CD4-positive, alpha-beta T cell treated with Interleukin-17A for 1 hour (primary cell): ENCODE measurements at places on chromosomes 5 and 9.
A peak's percentile ranks its signal among the peaks of the same experiment; 100 is the strongest.

DNA sequence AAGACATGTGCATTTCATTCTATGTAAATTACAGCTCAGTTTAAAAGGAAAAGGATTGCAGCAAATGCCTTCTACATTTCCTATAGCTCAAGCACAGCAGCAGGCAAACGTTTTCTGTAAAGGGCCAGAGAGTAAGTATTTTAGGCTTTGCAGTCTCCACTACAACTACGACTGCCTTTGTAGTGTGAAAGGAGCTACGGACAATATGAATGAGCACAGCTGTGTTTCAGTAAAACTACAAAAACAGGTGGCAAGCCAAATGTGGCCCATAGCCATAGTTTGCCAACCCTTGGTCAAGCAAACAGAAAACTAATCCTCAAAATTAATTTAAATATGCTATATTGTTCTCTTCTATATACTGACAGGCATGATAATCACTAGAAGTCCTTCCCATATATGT is 7.2 kb downstream of the PTBP3 start:
- no peak for DNase-seq

GRCh38 chr9:114385397-114386181 is 2.2 kb downstream of the AKNA start:
- DNase-seq = peak; percentile 95

- DNase-seq = no peak
These were observed 152.0 kb downstream of the GPBP1 start for GRCh38 chr5:57325678-57326397.

- no peak for DNase-seq
These were observed 1165.3 kb downstream of the TAF11L14 start for GRCh38 chr5:18799482-18800128.

DNA sequence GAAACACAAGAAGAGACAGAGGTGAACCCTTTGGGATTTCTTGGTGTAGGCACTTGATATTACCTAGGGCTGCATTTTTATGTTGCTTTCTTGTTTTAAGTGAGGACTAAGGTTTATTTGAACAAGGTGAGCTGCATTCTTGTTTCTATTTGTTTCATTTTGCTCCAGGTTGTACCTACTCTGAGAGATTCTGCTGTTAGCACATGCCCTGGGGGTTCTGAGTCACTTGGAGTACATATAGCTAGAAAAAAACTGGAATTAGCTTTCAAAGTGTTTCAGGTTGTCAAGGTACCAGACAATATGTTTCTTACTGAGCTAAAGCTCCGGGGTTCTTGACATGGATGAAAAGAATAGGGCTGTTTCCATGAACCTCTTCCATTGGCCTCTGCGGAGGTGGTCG is 299.4 kb downstream of the ICE1 start:
- DNase-seq = no peak

- no peak for DNase-seq
These were observed 27.8 kb upstream of the ELL2 start for GRCh38 chr5:95989283-95990048.

GRCh38 chr9:128894764-128895163 is 12.8 kb downstream of the LRRC8A start:
- peak; percentile 14 for DNase-seq

DNA sequence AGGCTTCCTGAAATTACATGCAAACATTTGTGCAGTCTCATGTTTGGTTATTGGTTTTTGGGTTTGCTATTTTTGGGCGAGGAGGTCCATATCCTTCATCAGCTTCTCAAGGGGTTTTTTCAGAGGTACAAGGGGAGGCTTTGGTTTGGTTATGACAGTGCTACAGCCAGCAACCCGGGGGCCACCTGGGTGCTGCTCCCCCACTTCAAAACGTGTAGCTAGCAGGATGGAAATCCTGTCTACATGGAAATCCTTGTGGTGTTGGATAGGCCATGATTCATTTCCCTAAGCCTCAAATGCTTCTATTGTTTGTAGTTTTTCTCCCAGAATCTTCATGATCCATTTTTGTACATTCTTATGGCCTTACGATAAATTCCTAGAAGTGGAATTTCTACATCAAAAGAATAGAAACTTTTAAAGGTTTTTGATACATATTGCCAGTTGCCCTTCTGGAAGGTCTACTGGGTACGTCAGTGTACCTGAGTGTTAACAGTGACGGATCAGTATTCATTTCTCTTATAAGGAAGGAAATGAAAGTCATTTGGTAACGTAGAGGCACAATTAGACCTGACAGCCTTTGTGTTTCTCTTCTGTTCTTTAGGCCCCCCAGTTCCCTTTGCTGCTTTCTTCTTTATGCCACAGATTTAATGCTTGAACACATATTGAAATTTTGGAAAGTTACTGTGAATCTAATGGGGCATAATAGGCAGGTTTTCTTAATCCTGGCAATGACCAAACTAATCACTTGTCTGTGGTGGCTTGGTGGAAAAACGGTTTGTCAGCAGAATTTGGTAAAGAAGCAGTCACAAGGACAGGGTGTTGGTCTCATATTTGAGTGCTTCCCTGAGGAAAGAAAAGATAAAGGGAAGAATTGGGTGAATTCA is 69.7 kb upstream of the ABL1 start:
- no peak for DNase-seq

DNA sequence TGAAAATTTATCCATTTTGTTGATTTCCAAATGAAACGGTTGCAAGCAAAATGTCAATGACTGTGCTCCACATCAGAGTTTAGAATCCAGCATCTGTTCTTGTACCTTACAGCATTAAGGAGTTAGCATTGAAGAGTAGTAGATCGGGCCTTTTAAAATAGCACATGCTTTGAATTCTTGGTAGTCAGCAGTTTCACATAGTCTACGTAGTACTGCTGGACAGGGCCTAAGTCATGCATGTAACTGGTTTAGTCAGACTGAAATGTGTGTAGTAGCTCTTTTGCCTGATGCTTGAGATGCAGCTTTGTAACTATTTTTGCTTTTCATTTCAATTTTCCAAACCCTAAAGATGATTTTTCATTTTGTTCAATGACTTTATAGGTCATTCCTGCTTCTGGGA is 19.8 kb downstream of the LECT2 start:
- DNase-seq = no peak

DNA sequence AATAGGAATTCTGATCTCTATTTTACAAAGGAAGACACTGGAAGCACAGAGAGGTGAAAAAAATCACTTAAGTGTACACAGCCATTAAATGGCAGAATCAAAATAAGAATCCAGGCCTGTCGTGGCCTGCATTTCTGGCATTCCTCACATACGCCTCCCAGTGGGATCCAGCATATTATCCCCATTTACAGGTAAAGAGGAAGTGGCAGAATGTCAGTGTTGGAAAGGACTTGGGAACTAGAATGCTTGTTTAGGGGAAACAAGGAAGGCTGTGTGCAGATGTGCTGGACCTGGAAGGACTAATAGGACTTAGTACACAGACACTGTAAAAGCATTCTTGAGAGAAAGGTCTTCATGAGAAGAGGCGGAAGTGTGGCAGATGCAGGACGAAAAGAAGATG is 241.8 kb downstream of the TRIM32 start:
- no peak for DNase-seq

DNA sequence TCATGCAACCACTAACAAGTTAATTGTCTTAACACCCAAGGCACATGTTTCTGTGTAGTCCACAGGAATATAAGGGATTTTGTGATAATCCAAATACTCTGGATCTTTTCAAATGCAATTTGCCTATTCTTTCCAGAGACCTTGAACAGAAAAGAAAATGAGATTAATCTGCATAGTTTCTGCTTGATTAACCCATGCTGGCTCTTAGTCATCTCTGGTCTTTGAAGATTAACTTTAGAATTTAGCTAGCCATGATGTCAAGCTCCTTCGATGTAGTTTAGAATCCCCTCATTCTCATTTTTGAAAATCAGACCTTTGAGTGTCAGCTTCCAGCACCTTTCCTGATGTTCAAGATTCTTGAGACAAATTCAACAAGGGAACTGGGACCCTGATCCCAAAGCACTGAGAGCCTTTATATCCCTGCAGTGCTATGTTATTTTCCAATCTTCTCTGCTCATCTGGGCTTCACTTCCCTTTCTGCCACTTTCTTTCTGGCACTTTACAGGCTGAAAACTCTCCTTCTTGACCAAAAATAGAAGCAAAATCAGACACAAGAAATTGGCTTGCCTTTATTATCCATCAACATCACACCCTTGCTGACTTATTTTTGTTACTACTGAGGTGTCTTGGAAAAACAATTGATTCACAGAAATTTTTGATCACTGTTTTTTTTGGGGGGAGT is 155.5 kb downstream of the PALM2AKAP2 start:
- no peak for DNase-seq

DNA sequence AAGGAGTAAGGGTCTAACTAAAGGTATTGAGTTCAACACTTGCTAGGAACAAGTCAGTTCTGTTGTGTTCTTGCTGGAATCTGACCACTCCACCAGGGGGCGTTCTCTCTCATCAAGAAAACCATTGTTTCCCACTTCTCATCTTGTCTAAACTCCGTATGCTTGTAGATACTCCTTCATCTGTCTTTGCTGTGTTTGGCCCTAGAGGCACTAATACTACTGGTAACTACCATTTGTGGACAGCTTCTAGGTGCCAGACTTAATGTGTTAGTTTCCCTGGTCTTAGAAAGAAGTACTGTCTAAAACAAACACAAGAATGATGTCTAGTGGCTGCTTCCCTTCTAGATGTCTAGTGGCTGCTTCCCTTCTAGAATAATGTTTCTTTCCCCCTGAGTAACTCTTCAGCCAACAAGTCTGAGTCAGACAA is 18.7 kb upstream of the PTPDC1 start:
- peak; percentile 71 for DNase-seq

- DNase-seq = no peak
These were observed 13.0 kb upstream of the FAM240B start for GRCh38 chr9:38732885-38733284.

GRCh38 chr5:42993516-42994245 is 46.4 kb downstream of the ANXA2R start:
- DNase-seq = peak; percentile 80

DNA sequence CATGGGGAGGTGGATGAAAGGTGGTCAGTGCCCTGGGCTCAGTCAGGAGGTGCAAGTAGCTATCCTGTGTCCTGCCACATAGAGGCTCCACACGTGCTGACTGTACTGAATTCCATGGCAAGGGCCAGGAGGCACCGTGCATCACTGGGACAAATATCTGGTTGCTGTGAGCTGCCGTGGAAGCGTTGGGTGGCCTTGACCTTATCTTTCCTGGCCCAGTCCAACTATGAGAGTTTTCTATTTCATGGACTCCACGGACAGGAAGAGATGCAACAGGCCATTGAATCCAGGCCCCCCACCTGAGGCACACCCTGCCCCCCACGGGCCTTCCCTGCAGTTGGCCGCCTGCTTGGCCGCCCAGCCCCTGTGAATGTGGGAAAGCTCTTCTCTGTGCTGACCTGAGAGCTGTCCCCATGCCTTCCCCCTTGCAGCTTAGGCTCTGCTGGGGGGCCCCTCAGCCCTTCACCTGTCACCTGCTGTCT is 1.7 kb downstream of the GRHPR start:
- no peak for DNase-seq

GRCh38 chr9:93617273-93617672 is 40.9 kb downstream of the PHF2 start:
- DNase-seq = no peak
